ENCODE measurements at places on chromosomes 7 and 10.

- DNase-seq, result no peak
Observed at GRCh38 chr10:115957786-115958442, 315.1 kb downstream of the GFRA1 start.

DNA sequence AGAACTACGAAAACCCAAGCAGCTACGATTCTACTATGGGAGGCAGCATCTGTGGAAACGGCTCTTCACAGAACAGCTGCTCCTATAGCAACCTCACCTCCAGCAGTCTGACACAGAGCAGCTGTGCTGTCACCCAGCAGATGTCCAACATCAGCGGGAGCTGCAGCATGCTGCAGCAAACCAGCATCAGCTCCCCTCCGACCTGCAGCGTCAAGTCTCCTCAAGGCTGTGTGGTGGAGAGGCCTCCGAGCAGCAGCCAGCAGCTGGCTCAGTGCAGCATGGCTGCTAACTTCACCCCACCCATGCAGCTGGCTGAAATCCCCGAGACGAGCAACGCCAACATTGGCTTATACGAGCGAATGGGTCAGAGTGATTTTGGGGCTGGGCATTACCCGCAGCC lies 81.6 kb upstream of the SAMD8 start:
- no peak for DNase-seq

GRCh38 chr10:86964061-86964846 lies 4.0 kb upstream of the ADIRF start:
- peak; percentile 30 for DNase-seq

DNA sequence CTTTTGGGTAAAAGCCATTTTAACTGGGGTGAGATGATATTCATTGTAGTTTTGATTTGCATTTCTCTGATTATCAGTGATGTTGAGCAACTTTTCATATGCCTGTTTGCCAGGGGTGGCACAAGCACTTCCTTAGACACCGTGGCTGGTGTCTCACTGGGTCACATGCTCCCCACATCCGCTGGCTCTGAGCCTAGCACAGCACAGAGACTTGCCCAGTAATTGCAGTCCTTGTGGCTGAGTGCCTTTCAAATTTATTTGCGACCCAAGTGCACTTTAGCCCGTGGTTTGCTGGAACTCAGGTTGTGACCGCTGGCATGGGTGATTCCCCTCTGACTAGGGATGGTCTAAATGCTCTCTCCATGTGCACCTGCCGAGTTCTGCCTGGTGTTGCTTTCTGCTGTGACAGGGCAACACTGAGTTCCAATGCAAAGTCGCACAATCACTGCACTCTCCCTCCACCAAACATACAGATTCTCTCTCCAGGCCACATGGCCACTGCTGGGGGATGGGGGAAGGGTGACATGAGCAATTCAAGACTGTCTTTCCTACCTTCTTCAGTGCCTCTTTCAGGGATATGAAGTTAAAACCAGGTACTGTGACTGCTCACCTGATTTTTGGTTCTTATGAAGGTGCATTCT lies 66.5 kb downstream of the ZNF277 start:
- DNase-seq, result no peak

GRCh38 chr10:6602700-6603084 lies 22.6 kb upstream of the PRKCQ start:
- DNase-seq, result no peak

DNA sequence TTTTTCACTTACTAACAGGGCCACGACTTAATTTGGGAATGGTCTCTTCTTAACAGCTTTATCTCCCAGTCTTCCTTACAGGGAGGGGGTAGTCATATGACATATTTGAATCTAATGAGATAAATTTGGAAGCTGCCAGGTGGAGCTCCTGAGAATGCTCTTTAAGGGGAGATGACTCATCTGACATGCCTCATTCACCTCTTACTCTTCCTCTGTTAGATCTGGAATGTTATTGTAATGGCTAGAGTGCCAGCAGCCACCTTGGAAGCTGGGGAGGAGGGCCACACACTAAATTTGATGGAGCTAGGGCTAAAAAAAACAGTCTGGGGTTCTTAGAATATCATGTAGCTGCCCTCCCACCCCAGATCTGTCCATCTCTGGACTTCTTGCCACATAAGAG lies 22.7 kb downstream of the HECW1 start:
- no peak for DNase-seq

GRCh38 chr10:31947144-31947926 lies 18.7 kb upstream of the ARHGAP12 start:
- no peak for DNase-seq

DNA sequence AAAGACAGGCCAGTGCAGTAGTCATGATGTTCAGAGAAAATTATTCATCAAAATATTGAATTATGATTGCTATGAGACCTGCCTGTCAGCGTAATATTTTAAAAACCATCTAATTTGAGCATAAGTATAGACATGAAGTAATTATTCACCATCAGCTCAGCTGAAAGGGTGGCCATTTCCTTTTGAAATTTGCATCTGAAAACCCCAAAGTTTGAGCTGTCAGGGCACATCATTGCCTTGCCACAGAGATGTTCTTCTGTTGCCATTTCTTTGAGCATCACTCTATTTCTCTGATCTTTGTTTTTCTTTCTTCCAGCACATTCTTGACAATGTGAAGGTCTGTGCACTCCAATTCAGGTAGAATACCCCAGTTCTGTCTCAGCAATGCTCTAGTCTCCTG lies 147.5 kb upstream of the RHOBTB1 start:
- DNase-seq, result no peak

- no peak for DNase-seq
Observed at GRCh38 chr7:111198255-111198654, 107.3 kb downstream of the LRRN3 start.

- peak; percentile 38 for DNase-seq
Observed at GRCh38 chr10:123150271-123150985, 2.5 kb downstream of the HMX2 start.

DNA sequence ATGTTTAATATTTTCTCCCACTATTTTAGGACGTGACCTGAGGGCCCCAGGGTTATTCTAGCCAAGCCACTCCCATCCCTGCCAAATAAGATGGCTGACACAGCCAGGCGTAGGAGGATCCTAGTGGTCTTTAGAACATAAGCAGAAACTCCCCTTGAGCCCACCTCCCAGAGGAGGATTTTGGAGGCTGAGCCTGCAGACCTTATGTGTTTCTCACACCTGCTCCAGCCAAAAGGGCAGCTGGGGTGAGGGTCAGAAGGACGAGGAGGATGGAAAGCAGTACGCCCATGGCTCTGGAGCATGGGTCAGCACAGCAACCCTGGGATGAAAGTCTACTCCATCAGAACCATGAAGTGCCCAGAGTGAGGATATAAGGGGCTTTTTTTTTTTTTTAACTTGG lies 39.9 kb downstream of the PDLIM1 start:
- no peak for DNase-seq

GRCh38 chr7:51077316-51077986 lies 239.2 kb downstream of the COBL start:
- no peak for DNase-seq

DNA sequence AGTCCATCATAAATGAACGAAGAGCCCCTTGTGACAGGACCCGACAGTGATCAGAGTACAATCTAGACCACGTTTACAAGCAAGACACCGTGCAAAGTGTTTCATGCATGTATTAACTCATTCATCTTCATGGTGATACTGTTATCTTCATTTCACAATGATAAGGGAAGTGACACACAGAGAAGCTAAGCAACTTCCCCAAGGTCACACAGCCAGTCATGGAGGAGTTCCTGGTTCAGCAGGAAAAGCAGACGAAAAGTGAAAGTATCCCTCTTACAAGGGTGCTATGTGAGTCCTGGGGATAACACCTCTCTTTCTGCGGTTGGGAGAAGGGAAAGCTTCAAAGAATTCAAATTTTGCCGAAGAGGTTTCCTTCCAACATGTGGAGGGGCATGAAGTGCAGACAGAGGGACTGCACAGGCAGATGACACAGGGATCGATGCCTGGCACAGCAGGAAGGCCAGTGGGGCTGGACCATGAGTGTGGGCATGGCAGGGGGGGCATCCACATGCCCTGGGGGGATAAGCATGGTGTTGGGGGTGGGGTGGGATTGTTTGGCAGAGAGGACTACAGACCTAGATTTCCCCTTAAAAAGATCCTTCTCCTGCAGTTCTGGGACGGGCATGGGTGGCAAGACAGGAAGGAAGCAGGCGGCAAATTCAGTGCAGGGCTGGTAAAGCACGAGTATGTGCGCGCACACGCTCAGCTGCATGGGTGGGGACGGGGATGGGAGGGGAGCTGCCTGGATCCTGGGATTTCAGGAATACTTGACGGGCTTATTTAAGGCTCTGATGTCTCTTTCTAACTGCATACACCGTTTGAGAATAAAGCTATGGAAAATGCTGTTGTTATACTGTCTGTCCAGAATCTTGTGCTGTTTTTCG lies 33.5 kb upstream of the DDC start:
- DNase-seq, result no peak

DNA sequence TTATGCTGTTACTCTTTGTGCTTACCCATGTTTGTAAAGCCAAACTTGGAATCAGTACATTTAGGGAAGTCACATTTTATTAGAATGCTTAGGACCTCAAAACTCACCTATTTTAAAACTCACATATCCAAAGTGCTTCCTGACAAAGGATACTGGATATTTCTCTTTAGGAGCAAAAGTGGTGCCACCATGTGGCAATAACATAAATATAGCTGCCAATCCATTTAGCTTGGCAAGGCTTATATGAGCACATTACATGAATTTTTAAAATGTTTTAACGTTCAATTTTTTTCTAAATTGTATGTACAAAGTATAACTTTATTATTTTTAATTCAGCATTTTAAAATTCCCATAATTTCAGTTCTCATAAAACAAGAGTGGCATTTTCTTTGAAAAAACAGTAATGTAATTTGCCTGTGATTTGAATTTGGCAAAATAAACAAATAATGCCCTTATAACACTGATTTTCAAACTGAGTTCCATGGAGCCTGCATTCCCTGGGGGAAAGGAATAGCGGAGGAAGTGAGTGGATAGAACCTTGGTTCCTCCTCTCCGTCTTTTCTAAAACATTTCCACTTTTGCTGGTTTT lies 75.4 kb downstream of the HDAC9 start:
- no peak for DNase-seq

- no peak for DNase-seq
Observed at GRCh38 chr10:71158902-71159301, 53.5 kb upstream of the UNC5B start.

- no peak for DNase-seq
Observed at GRCh38 chr10:63268149-63268797, 135.1 kb downstream of the NRBF2 start.

- no peak for DNase-seq
Observed at GRCh38 chr7:155454183-155455112, 3.5 kb upstream of the EN2 start.

GRCh38 chr7:26171601-26172000 lies 19.6 kb downstream of the NFE2L3 start:
- DNase-seq, result no peak

GRCh38 chr7:131753620-131754222 lies 197.3 kb upstream of the PODXL start:
- DNase-seq, result no peak

GRCh38 chr10:125824736-125825135 lies 1.4 kb downstream of the BCCIP start:
- no peak for DNase-seq

DNA sequence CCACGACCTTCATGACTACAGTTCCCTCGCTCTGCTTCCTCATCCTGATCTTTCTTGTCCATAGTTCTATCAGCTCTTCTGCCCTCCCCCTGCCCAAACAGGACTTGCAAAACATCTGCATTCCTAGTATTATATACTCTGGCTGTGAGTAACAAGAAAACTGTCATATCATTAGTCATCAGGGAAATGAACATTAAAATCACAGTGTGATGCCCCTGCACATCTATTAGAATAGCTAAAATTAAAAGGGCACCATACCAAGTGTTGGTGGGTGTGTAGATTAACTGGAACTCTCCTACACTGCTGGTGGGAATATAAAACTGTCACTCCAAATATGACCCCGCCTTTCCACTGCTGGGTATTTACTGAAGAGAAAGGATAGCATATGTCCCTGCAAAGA lies 141.8 kb downstream of the C7orf25 start:
- no peak for DNase-seq

DNA sequence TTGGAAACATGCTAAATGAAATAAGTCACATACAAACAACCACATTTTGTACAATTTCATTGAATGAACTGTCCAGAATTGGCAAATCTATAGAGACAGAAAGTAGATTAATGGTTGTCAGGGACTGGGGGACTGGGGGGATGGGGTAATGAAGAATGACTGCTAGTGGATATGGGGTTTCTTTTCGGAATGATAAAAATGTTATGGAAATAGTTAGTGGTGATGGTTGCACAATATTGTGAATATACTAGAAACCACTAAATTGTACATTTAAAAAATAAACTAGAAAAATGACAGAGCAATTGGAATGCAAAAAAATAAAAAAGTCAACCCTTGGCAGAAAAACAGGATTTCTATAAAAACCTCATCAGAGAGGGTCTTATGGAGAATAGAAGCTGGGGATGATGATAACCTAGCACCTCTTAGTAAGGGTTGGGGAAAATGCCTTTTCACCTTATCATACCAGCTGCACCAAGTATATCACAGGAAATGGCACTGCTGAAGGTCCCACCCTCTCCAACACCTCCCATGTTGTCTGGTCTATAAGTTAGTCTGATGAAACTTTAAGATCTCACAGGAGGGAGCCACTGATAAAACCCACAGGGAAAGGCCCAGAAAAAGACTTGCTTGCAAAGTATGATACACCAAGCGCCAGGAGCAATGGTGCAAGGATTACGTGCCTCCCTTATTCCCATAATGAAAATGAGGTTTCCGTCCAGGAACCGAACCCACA lies 23.1 kb upstream of the JAZF1 start:
- DNase-seq, result no peak

DNA sequence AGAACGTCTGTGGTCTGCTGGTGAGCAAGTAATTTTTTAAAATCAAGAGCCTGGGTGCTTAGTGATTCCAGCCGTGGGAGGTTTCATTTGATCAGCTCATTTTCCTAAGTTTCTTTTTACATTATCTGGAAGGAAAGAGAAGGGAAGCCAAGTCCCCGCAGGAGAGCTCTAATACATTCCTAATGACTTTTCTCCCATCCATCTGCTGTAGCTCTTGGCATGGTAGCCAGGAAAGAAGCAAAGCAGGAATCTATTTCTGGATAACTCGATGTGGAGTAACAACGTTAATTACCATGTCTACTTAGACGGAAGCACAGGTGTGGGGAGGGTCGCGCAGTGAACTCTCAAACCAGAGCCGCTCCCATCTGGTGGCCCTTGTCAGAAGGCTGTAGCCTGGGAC lies 121.9 kb downstream of the PAXIP1 start:
- no peak for DNase-seq

GRCh38 chr10:49543604-49544003 lies 4.7 kb upstream of the ERCC6 start:
- DNase-seq, result no peak

DNA sequence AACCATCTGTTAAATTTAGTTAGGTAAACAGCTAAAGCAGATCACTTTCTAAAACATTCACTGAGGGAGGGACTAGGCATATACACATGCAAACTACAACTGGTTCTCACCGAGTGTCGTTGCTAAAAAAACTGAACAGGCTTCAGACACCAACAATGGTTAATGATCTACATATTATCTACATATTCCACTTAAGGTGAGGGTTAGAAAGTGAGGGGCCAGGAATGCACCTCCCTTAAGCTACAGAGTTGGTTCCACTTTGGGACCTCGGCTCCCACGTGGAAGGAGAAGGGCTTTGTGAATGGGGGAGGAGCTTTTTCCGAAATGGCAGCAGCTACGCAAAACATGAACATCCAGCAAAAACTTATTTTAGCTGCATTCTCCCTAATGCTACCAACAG lies 5.8 kb downstream of the CTBP2 start:
- no peak for DNase-seq
